T follicular helper cell (primary cell): ENCODE measurements at places on chromosomes 6 and 20.

- DNase-seq: peak; percentile 33
These were observed 58.4 kb downstream of the PDE7B start for GRCh38 chr6:135909737-135910387.

DNA sequence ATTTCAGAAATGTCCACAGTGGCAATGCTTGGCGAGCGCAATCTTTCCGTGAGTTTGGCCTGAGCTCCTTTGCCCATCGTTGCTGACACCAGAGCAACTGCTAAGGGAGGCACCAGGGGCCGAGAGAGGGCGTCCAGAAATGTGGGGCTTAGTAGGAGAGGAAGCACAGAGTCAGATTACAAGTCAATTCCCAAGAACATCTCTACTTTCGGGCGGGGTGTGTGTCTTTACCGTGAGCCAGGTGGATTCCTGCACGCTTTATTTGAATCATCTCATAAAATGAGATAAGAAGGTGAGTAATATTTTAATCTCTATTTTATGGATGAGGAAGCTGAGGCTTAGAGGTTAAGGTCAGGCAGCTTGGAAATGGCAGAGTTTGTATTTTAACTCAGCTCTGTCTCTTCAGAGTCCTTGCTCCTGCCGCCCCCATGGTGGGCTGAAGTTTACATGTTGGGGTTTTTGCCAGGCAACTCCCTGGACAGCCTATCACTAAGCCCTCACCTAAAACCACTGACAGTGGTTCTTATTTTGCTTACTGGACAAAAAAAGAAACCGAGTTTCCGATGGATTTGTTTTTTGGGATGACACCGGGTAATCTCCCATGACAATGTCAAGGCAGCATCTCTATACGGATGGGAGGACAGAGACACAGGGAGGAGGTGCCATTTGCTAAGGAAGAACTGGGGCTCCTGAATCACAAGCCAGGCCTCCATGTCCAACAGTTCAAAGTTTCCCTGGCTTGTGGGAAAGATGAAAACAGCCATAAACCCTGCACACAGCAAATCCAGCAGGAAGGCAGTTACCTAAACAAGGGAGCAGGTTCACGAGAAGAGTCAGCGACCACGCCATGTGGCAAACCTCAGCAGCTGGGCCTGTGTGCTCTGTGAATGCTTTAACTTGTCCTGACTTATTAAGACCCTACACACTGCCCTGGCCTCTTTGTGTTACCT lies 112.6 kb upstream of the SLC24A3 start:
- no peak for DNase-seq

- DNase-seq: no peak
These were observed 14.2 kb downstream of the HEBP2 start for GRCh38 chr6:138418118-138418742.

- no peak for DNase-seq
These were observed 24.5 kb downstream of the ARID1B start for GRCh38 chr6:156801712-156802111.

DNA sequence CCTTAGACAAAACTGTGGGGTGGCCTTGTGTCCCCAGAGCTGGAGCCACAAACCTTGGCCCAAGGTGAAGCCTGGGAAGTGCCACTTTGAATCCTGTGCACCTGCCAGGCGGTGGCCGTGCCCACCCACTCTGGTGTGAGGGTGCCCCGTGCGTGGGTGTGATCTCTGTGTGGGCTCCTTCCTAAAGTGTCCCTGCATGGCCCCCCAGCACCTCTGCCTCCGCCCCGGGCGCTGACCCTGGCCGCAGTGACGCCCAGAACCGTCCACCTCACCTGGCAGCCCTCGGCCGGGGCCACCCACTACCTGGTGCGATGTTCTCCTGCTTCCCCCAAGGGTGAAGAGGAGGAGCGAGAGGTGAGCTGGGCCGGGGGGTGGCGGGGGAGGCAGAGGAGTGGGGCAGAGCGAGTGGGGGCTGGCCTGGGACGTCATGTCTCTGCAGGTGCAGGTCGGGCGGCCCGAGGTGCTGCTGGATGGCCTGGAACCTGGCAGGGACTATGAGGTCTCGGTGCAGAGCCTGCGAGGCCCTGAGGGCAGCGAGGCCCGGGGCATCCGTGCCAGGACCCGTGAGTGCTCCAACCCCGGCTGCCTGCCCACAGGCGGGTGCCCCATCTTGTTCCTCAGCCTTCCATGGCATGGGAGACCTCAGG lies 18.3 kb downstream of the COL20A1 start:
- DNase-seq: no peak

DNA sequence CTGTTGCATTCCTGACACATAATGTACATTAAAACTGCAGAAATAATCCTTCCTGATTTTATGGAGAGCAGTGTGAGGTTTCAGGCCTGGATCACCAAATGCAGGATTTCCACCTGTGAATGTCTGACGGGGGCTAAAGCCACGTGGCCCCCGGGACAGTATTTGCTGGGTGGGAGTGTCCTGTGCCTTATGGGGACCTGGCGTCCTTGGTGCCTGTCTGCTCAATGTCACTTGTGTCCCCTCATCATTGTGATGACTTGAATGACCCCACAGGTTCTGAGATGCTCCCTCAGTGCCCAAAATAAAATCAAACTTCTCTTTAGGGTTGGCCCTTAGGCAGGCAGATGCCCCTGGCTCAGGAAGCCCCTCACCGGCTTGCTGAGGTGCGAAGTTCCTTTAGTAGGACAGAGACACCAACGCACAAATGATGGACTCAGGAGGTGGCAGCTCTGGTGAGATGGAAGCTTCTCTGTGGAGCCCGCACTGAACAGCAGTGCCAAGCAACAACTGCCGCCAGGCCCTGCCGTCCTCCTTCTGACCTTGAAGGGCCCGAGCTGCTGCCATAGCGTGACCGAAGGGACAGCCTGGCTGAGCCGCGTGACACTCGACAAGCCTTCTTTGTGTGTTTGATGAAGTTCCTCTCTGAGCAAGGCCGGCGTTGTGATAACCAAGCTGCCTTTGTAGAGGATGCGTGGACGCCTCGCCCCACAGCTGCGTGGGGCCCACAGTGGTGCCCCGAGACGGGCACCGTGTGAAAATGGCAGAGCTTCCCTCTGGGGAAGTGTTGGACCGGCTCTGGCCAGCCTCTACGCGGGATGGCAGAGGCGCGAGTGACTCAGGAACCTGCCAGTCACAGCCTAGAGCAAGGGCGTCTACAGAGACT lies 30.9 kb downstream of the FRMD1 start:
- no peak for DNase-seq

GRCh38 chr6:163195721-163196691 lies 218.5 kb upstream of the QKI start:
- DNase-seq: no peak

- no peak for DNase-seq
These were observed 167.1 kb downstream of the PTPRT start for GRCh38 chr20:43022568-43022967.

DNA sequence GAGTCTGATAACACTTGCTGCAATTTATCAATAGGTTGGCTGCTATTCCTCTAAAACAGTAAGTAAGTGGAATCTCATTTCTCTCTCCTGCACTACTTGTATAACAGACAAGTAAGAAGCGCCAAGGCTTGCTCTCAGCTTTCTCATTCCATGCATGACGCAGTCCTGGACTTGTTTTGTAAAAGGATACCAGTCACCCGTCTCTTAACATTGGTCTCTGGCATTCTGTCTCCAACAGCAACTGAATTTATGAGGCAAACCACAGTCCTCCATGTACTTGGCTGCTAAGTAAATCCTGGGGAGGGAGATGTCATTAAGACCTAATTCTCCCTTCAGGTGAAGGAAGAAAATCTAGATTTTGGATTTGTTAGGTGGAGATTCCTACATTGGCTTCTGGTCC lies 115.4 kb downstream of the OPN5 start:
- DNase-seq: no peak

- DNase-seq: no peak
These were observed 55.5 kb downstream of the PRDM1 start for GRCh38 chr6:106141441-106142237.

GRCh38 chr6:13256266-13257001 lies 71.9 kb downstream of the TBC1D7 start:
- DNase-seq: no peak

- no peak for DNase-seq
These were observed 98.6 kb upstream of the SUPT3H start for GRCh38 chr6:45476341-45476740.

- DNase-seq: no peak
These were observed 409.5 kb downstream of the ADGRB3 start for GRCh38 chr6:69044534-69044933.

DNA sequence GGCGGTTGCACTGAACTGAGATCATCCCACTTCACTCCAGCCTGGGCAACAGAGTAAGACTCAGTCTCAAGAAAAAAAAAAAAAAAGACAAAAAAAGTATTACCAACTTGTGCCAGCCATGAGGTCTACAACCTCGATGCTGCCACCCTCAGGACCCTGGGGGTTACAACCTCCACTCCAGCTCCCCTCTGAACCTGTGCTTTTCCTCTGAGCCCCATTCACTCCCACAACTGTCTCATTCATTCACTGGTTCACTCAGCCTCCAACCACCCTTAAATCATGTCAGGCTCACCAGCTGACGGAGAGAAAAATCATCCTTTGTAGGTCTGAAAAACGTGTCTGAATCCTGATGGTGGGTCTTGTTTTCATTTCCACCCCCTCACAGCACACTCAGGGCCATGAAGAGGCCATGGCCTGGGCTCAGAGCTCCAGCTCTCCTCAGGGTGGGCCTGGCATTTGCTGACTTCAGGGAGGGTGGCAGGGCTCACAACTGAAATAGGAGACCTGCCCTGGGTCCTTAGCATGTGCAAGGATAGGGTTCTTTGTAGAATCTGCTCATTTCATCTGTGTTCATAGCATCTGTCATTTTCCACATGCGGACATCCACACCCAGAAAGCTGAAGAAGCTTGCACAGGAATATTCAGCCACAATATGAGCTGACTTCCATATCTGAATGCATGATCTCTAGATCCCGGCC lies 1.9 kb upstream of the ULBP1 start:
- no peak for DNase-seq

GRCh38 chr6:52512199-52512598 lies 64.7 kb downstream of the TRAM2 start:
- no peak for DNase-seq

- no peak for DNase-seq
These were observed 131.1 kb upstream of the ARMC2 start for GRCh38 chr6:108716801-108717791.

- no peak for DNase-seq
These were observed 3.5 kb upstream of the GHRH start for GRCh38 chr20:37265152-37265551.

DNA sequence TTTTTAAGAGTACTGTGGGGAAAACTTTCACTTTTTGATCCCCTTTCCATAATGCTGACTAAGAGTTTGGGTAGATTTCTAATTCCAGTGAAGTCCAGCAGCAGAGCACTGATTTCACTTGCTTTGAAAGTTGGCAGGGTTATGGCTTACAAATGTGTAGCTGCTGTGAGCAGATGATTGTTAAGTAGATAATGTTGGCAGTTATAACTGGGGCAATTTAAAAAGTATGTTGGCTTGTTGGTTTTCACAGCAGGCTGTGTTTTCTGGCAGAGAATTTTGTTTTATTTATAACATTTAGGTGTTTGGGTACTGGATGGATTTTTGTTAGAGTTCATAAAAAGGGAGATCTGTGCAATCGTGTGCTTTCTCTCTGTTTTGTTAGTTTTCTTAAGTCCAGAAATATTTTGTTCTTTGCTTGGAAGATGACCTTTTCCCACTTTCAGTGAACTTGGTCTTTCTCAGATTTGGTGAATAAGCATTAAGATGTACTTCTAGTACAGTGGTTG lies 31.4 kb downstream of the AFDN start:
- DNase-seq: no peak

DNA sequence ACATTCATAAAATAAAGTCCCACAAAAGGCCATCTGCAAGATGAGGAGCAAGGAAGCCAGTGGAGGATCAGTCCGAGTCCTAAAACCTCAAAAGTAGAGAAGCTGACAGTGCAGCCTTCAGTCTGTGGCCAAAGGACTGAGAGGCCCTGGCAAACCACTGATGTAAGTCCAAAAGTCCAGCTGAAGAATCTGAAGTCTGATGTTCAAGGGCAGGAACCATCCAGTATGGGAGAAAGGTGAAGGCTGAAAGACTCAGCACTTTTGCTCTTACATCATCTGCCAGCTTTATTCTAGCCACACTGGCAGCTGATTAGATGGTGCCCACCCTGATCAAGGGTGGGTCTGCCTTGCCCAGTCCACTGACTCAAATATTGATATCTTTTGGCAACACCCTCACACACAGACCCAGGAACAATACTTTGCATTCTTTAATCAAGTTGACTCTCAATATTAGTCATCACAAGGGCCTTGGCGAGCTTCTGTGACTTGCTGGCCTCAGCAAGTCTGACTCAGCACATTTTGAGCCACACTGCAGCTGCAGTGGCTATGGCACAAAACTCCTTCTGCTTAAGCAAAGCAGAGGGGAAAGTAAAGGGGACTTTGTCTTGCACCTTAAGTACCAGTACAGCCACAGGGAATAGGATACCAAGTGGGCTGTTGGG lies 1370.3 kb upstream of the CITED2 start:
- DNase-seq: no peak

DNA sequence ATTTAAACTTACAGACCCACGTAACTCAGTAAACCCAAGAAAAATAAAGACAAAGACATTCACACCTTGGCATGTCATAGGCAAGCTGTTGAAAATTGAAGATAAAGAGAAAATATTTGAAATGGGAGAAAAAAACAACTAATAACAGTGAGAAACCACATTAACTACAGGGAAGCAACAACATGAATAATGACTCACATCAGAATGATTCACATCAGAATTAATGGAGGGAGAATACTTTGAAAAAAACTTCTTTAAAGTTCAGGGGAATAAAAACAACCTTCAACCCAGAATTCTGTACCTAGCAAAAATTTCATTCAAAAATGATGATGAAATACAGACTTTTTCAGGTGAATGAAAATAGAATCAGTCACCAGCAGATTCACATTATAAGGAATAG lies 32.9 kb upstream of the SLC22A3 start:
- no peak for DNase-seq

DNA sequence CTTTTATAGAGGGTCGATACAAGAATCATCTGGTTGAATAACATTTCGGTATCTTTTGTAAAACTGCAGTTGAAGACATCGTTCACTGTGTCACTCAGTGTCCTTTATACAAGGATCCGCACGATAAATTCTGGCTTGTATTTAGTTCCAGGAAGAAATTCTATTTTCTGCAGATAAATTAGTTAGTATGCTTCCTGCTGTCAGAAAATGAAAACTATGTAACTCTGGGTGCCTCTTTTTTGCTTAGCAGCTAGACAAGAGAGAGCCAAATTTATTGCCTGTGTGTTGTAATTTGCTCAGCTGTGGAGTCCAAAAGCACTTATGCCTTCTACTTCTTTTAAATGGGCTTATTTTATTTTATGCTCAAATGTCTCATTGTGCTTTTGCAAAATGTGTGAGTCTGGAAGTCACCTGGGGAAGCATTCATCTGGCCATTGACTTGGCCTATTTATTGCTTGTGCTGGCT lies 56.5 kb upstream of the KCNK16 start:
- DNase-seq: no peak

DNA sequence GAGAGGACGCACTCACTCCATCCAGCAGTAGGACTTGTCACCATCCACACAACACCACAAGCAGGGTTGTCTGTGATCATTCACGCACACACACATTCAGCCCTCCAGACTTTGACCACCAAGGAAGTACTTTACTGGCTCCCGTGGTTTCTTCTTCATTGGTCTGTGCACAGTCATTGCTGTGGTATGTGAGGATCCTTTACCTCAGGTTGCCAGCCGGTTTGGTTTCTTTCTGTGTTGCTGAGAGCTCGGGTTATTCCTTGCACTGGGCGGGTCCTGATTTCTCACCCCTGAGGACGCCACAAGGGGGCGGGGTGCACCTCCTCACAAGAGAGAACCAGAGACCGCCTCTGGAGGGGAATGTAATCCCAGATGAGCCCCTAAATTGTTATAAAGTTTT lies 11.2 kb downstream of the SLC35A1 start:
- DNase-seq: no peak

GRCh38 chr6:170279977-170280688 lies 10.7 kb downstream of the DLL1 start:
- DNase-seq: peak; percentile 34
